Cardiac septum (tissue), 1 donor: ENCODE measurements at places on chromosomes 16 and 17. TPM values are rescaled to one million over a fixed set of nuclear protein-coding genes. Genes with fewer than 3 reads are reported as not detected.

C16orf86 gene
- 5.6 TPM for total RNA-seq

TSNAXIP1 gene
- 0.51 TPM for total RNA-seq

- peak; percentile 54 for DNase-seq
Observed at GRCh38 chr16:8849411-8850011, 19.3 kb downstream of the CARHSP1 start.

DNA sequence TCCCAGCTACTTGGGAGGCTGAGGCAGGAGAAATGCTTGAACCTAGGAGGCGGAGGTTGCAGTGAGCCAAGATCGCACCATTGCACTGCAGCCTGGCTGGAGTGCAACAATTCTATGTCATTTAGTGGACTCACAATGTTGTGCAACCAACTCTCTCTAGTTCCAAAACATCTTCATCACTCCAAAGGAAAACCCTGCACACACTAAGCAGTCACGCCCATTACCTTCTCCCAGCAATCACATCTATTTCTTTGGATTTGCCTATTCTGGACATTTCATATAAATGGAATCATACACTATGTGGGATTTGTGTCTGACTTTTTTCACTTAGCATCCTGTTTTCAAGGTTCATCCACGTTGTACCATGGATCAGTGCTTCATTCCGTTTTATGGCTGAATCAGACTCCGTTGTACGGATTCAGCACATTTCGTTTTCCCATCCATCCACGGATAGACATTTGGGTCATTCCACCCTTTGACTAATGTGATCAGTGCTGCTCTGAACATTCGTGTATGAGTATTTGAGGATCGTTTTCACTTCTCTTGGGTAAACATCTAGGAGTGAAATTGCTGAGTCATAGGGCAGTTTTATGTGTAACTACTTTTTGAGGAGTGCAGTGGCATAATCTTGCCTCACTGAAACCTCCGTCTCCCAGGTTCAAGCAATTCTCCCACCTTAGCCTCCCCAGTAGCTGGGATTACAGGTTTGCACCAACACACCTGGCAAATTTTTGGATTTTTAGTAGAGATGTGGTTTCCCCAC is 45.4 kb upstream of the EMP2 start:
- no peak for DNase-seq

GRCh38 chr16:83441517-83441916 is 366.3 kb upstream of the HSBP1 start:
- no peak for DNase-seq

NOB1 gene
- 16.1 TPM for total RNA-seq

GRCh38 chr16:35868630-35869029 is 2409.2 kb downstream of the TP53TG3F start:
- DNase-seq = no peak
